Mononuclear cell (primary cell): ENCODE measurements at places on chromosomes 2 and 18. TPM values are rescaled to one million over a fixed set of nuclear protein-coding genes. Genes with fewer than 3 reads are reported as not detected.

The TTR gene
- total RNA-seq, result not detected

The GATA6 gene
- 0.10 TPM for total RNA-seq

The UGT1A5 gene
- not detected for total RNA-seq

The MATN3 gene
- total RNA-seq, result not detected

The PCARE gene
- total RNA-seq, result under 0.01 TPM

The MROH2A gene
- total RNA-seq, result not detected

The THSD7B gene
- not detected for total RNA-seq

The AFF3 gene
- total RNA-seq, result 21.9 TPM

The PLEK gene
- 474 TPM for total RNA-seq

The GPR45 gene
- not detected for total RNA-seq

The SOX11 gene
- under 0.01 TPM for total RNA-seq

The TCF23 gene
- total RNA-seq, result not detected

The IAH1 gene
- 36.9 TPM for total RNA-seq

The MOCOS gene
- total RNA-seq, result under 0.01 TPM

The NTSR2 gene
- total RNA-seq, result not detected

The PROM2 gene
- total RNA-seq, result 0.31 TPM

The NMS gene
- total RNA-seq, result not detected

The POTEI gene
- total RNA-seq, result under 0.01 TPM

The GYPC gene
- total RNA-seq, result 132 TPM

The INO80C gene
- total RNA-seq, result 11.5 TPM

The MOGAT1 gene
- not detected for total RNA-seq

The TGFA gene
- 0.63 TPM for total RNA-seq

The ASB18 gene
- total RNA-seq, result not detected

The ASPRV1 gene
- 0.84 TPM for total RNA-seq

The SCYGR2 gene
- not detected for total RNA-seq

The LYPD1 gene
- not detected for total RNA-seq

The FOXI3 gene
- total RNA-seq, result not detected

The CNRIP1 gene
- total RNA-seq, result not detected

The LRATD1 gene
- under 0.01 TPM for total RNA-seq

The CXCR1 gene
- 0.10 TPM for total RNA-seq

The CLEC4F gene
- 0.21 TPM for total RNA-seq

The RAB12 gene
- 35.7 TPM for total RNA-seq

The CTAGE1 gene
- 0.10 TPM for total RNA-seq

The HOXD10 gene
- not detected for total RNA-seq

The OLA1 gene
- total RNA-seq, result 59.9 TPM

The CFC1 gene
- not detected for total RNA-seq

The ALKAL2 gene
- total RNA-seq, result not detected

The KIF3C gene
- total RNA-seq, result 1.7 TPM

The TNFAIP6 gene
- 11.1 TPM for total RNA-seq
